ENCODE measurements at places on chromosomes 12 and 14. TPM values are rescaled to one million over a fixed set of nuclear protein-coding genes. Genes with fewer than 3 reads are reported as not detected.

IKBIP gene
- total RNA-seq = 95.3 TPM

BATF gene
- total RNA-seq = not detected

- peak; percentile 26 for DNase-seq
Observed at GRCh38 chr12:88876857-88877256, 296.6 kb upstream of the KITLG start.

GRCh38 chr12:47717443-47718193 lies 7.7 kb downstream of the ENDOU start:
- DNase-seq = peak; percentile 69

GRCh38 chr12:68210875-68211274 lies 14.7 kb downstream of the IL26 start:
- DNase-seq = no peak

- DNase-seq = no peak
Observed at GRCh38 chr12:7642287-7642686, 23.4 kb downstream of the APOBEC1 start.

- no peak for DNase-seq
Observed at GRCh38 chr14:38828183-38828827, 274.7 kb downstream of the SEC23A start.

DNA sequence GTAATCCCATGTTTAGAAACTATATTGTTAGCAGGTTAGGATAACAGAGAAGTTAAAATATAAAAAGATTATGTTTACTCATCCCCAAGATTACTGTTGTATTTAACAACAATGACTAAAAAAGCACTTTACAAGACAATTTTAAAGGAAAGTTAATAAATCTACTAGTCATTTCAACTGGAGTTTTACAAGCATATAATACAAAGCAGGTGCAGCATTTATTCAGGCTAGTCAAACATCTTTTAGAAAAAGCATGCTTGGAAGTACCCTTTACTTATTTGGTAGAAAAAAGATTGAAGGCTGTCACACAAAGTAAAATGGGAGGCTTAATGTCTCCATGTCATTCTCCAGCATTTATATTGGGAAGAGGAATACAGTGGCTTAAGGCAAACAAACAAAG lies 80.6 kb downstream of the HEATR5A start:
- DNase-seq = no peak

DNA sequence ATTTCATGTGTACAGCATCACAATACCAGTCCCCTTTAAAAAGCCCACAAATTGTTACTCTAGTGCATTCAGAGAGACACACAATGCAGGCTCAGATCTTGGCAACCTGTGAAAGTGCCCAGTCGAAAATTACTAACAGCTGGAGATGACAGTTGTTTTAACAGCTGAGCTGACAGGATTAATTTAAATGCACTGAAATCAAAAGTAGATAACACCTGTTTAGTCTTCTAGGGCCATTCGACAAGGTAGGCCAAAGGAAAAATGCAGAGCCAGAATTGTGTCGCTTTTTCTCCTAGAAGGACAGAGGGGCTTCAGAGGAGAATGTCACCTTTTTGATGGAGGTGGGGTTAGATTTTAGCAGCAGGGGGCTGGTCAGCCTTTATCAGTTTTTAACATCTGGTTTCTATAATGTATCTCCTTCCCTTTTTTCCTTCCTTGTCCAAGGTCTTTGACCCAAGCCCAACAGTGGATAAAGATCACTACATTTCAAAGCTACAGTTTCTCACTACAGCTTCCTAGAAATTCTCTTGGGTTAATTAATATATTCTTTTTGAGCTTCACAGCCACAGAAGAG lies 139.1 kb downstream of the SOX5 start:
- no peak for DNase-seq

GRCh38 chr12:89239534-89239933 lies 112.8 kb downstream of the DUSP6 start:
- no peak for DNase-seq

DNA sequence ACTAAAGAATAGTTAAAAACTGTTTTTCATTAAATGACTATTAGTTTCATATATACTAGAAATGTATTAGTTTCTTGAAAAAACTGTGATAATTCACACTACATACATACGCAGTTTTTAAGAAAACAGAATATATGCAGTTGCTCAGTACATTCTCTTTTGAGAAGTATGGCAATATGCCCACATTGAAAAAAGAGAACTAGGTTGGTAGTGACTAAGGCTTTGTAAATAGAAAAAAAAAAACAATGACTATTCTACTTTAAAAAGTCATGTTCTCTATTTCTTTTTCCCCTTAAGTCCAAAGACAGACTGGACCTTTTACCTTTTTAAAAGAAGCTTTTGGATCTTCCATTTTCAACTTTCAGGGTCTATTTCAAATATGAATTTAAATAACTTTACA lies 25.0 kb downstream of the SNX6 start:
- DNase-seq = peak; percentile 40

OTUB2 gene
- 6.4 TPM for total RNA-seq
